Pulmonary artery endothelial cell (primary cell): ENCODE measurements at places on chromosomes 16 and 17. TPM values are rescaled to one million over a fixed set of nuclear protein-coding genes. Genes with fewer than 3 reads are reported as not detected.

TMEM132E gene
- total RNA-seq = not detected in 2 replicates

DNAJC7 gene
- 74.8 and 90.8 TPM in 2 replicates for total RNA-seq

CNGB1 gene
- total RNA-seq = 0.11 and 0.20 TPM in 2 replicates

VPS4A gene
- total RNA-seq = 44.9 and 51.5 TPM in 2 replicates

CX3CL1 gene
- 2.1 and 3.0 TPM in 2 replicates for total RNA-seq

STARD3 gene
- 25.4 and 36.5 TPM in 2 replicates for total RNA-seq

CCL17 gene
- not detected in 2 replicates for total RNA-seq
